NB4 (cell line): ENCODE measurements at places on chromosomes 5 and 9.
A peak's percentile ranks its signal among the peaks of the same experiment; 100 is the strongest.

DNA sequence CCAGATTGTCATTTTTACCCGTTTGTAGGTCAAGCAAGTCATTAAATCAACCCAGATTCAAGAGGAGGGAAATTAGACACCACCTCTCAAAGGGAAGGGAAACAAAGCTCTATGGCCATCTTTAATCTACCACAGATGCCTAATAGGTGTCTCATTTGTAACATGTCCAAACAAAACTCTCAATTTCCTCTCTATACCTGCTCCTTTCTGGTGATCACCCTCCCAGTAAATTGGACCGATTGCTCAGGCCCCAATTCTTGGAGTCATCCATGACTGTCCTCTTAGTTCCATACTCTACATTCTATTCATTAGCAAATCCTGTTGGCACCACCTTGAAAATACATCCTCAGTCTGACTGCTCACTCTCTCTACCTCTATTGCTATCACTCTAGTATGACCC, 22.1 kb upstream of the UGCG start:
- no peak for DNase-seq

- DNase-seq, result no peak
Measured at GRCh38 chr5:31561946-31562345, 29.8 kb downstream of the C5orf22 start.

- no peak for DNase-seq
Measured at GRCh38 chr9:108676355-108676754, 179.4 kb downstream of the ACTL7B start.

DNA sequence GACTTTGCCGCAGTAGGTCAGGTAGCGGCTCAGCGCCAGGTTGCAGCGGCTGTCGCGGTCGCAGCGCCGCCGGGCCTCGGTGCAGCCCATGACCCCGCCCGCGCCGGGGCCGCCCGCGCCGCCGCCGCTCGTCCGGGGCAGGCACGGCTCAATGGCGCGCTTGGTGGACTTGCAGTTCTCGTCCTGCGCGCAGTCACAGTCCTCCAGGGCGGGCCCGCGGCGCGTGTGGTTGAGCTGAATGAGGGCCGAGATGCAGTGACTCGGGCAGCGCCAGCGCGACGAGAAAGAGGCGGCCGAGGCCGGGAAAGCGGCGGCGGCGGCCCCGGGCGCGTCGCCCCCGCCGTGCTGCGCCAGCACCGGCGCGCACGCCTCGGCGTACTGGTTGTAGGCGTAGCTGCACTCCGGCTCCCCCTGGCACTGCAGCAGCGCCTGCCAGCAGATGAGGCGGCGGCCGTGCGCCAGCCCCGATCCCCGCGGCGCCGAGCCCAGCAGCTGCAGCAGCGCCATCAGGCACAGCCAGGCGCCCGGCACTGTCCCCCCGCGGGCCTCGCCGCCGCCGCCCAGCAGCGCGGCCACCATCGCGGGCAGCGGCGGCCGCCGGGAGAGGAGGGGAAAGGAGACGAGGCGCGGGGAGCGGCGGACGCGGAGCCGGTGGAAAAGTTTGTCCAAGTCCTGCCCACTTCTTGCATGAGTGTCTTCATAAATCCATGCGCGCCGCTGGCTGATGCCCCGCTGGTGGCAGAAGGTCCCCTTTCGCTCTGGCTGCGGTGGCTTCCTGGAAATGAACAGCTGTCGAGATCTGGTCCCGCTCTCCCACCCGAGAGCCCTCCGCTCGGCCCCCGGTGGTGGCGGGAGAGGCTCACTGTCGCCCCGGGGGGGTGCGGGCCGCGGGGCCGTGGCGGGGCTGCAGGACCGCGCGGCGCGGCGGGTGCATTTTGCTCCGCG, 833 bp downstream of the GAS1 start:
- DNase-seq, result peak; percentile 51

GRCh38 chr5:149771216-149771980, 41.3 kb downstream of the PPARGC1B start:
- no peak for DNase-seq

GRCh38 chr9:93579711-93580516, 3.5 kb downstream of the PHF2 start:
- DNase-seq, result no peak

DNA sequence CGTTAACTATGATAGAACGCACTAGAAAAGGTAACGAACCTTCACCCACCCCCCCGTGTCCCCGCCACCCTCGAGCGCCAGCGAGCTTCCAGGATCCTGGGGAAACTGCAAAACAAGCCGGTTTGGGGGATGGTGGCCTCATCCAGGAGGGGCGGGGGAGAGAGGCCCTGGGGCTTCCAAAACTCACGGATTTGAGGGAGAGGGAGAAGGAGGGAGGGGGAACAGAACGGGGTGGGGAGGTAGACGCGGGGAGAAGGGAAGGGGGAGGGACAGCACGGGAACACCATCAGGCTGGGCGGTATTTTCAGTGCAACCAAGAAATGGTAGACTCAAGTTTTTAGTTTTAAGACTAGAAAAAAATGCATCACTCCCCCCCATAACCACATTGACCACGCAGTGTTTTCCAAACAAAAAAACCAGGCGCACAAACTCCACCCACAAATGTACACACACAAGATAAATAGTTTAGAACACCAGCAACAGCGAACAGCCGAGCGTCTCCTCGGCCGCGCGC, 1.4 kb downstream of the NRARP start:
- DNase-seq, result no peak

GRCh38 chr9:129007035-129007765, 20.9 kb downstream of the SH3GLB2 start:
- DNase-seq, result no peak

- DNase-seq, result no peak
Measured at GRCh38 chr5:132052520-132052919, 7.9 kb upstream of the IL3 start.

- DNase-seq, result no peak
Measured at GRCh38 chr5:54098267-54098666, 212.1 kb downstream of the ARL15 start.

GRCh38 chr9:105299190-105299854, 54.9 kb downstream of the SLC44A1 start:
- peak; percentile 70 for DNase-seq

DNA sequence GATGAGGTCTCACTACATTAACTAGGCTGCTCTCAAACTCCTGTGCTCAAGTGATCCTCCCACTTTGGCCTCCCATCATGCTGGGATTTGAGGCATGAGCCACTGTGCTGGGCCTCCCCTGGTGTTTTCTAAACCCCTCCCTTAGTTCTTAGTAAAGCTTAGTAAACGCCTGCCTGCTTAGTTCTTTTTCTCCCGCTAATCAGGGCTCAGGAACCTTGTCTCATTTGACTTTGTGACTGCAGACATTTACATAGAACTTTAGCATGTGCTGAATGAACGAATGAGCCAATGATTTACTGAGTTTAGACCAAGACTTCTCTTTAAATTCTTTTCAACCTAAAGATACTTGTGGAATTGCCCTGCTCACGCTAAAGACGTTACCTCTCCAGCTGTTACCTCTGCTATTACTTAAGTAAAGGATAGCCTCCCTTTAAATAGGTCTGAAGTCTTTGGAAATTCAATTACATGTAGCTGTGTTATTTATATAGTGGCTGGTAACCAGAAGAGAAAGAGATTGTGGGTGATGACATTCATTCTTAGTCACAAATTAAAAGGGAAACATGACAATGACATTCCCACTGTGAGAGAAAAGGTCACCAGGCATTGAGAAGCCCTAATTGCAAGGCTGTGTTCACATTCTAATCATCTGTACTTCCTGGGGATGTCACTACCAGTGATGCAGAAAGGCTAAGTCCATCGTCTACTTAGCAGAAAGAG, 18.6 kb upstream of the SUSD1 start:
- DNase-seq, result no peak

DNA sequence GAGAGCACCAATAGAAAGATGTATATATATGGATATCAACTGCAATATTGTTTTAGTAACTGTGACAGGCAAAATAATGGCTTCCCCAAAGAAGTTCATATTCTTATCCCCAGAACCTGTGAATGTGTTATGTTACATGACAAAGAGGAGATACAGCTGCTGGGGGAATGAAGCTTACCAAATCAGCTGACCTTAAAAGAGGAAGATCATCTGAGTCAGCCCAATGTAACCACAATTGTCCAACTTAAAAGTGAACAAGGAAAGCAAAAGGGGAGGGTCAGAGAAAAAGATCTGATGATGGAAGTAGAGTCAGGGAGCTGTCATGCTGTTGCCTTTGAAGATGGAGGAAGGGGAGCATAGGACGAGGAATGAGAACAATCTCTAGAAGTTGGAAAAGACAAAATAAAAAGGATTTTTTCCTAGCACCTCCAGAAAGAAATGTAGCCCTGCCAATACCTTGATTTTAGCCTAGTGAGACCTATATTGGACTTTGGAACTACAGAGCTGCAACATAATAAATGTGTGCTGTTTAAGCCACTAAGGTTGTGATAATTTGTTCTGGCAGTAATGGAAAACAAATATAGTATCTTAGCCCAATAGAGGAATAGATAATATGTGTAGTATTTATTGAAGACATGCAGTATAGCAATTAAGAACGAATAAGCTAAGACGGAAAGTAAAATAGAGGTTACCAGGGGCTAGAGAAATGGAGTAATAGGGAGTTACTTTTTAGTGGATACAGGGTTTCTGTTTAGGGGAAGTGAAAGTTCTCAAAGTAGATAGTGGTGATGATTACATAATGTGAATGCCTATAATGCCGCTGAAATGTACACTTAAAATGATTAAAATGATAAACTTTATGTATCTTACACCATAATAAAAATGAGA, 115.9 kb downstream of the PIK3R1 start:
- peak; percentile 83 for DNase-seq
